Karpas-422 (cell line): ENCODE measurements at places on chromosomes 7 and 10. TPM values are rescaled to one million over a fixed set of nuclear protein-coding genes. Genes with fewer than 3 reads are reported as not detected.

Gene CLRN3
- not detected in 2 replicates for total RNA-seq

Gene TRIM50
- not detected in 2 replicates for total RNA-seq

Gene HYAL4
- not detected in 2 replicates for total RNA-seq

Gene VWC2
- not detected in 2 replicates for total RNA-seq

Gene FRAT1
- total RNA-seq = 2.5 and 3.6 TPM in 2 replicates

Gene VSTM4
- not detected in 2 replicates for total RNA-seq

Gene NODAL
- total RNA-seq = not detected in 2 replicates

Gene PIK3AP1
- total RNA-seq = 131 and 162 TPM in 2 replicates

Gene AGR2
- total RNA-seq = 0.19 and 2.5 TPM in 2 replicates

Gene CCDC172
- not detected in 2 replicates for total RNA-seq

DNA sequence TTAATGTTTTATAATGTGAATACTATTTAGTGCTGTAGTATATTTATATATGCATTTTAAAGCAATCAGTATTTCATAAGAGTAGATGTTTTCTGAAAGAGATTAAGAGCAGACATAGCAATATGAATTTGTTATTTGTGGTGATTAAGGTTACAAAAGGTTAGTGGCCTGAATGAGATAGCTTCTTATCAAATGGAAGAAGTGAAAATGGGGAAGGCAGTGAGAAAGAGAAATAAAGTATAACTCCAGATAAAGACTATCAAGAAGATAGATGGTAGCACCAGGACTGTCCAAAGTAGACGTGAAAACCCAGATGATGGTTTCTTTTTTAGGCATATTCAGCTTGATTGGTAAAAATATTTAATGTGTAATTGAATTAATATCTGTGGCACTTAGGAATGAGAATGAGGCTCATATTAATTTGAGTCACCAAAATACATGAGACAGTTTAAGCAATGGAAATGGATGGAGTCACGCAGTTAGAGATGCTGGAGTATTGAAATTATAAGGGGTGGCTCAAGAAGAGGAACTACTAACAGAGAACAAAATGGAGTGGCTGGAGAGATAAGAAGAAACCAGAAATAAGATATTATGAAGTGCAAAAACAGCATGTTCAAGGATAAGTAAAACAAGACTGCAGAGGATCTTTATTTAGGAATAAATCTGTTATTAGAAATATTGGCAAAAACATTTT is 288.0 kb upstream of the SEMA3C start:
- no peaks in the 10 kb centered on the region for H3K27me3 ChIP-seq
- H3K36me3 ChIP-seq = no peaks in the 10 kb centered on the region
- no peak overlapping the region for H3K27ac ChIP-seq
- H3K4me3 ChIP-seq = no peak overlapping the region

DNA sequence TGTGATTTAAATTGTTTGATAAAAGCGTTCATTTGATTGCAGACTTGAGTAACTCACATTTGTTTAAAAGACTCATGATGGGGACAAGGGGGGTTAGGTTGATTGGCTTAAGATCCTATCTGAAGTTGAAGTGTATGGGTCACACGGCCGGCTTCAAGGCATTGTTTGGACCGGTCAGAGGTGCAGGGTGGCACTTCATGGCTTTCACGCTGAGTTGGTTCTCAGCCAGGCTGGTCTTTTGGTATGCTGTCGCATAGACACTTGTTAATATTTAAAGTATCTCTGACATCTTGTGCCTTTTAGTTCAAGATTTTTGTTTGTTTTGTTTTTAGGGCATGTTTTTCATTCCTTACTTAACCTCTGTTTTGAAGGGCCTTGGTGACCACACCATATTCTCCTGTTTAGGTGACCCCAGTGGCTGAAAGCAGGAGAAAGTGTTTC is 58.1 kb downstream of the CCNY start:
- no peaks in the 10 kb centered on the region for H3K36me3 ChIP-seq
- no peaks in the 10 kb centered on the region for H3K4me1 ChIP-seq
- no peaks in the 10 kb centered on the region for H3K27me3 ChIP-seq
- DNase-seq = no peak
- H3K4me3 ChIP-seq = no peak overlapping the region
- no peak overlapping the region for H3K27ac ChIP-seq

GRCh38 chr10:81875467-81876252 is 666 bp downstream of the NRG3 start:
- no peaks in the 10 kb centered on the region for H3K36me3 ChIP-seq
- no peaks in the 10 kb centered on the region for H3K27me3 ChIP-seq
- H3K4me3 ChIP-seq = no peak overlapping the region

GRCh38 chr7:30451539-30452279 is 26.9 kb downstream of the NOD1 start:
- H3K27me3 ChIP-seq = no peaks in the 10 kb centered on the region
- no peak overlapping the region for H3K4me3 ChIP-seq
- DNase-seq = no peak
- H3K4me1 ChIP-seq = no peaks in the 10 kb centered on the region
- H3K36me3 ChIP-seq = no peaks in the 10 kb centered on the region
- H3K27ac ChIP-seq = no peak overlapping the region

GRCh38 chr7:70894799-70895198 is 237.1 kb upstream of the GALNT17 start:
- no peak overlapping the region for H3K27ac ChIP-seq
- H3K4me3 ChIP-seq = no peak overlapping the region
- no peaks in the 10 kb centered on the region for H3K27me3 ChIP-seq
- H3K36me3 ChIP-seq = no peaks in the 10 kb centered on the region
- no peak for DNase-seq

DNA sequence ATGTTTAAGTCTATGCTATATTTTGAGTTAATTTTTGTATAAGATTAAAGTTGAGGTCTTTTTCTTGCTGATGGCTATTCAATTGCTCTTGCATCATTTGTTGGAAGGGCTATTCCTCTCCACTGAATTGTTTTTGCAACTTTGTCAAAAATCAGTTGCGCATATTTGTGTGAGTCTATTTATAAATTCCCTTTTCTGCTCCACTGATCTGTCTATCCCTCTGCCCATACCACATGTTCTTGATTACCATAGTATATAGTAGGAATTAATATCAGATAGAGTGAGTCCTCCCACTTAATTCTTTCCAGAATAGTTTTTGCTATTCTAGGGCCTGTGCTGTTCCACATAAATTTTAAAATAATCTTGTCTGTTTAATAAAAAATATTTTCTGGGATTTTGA is 152.4 kb upstream of the ADCY1 start:
- H3K27ac ChIP-seq = no peak overlapping the region
- no peaks in the 10 kb centered on the region for H3K36me3 ChIP-seq
- no peaks in the 10 kb centered on the region for H3K4me1 ChIP-seq
- no peak overlapping the region for H3K4me3 ChIP-seq
- DNase-seq = no peak
- H3K27me3 ChIP-seq = no peaks in the 10 kb centered on the region; the same call in none of the 2 replicates

- peak overlapping the region; percentile 8; the same call in 1 of the 2 replicates for H3K27ac ChIP-seq
- peaks cover 41% of the 10 kb centered on the region for H3K4me1 ChIP-seq
- H3K4me3 ChIP-seq = no peak overlapping the region
- H3K36me3 ChIP-seq = peaks cover 61% of the 10 kb centered on the region
- no peak for DNase-seq
These were observed 23.3 kb downstream of the ZFAND4 start for GRCh38 chr10:45649296-45649695.

GRCh38 chr10:85612378-85612775 is 754.2 kb downstream of the GRID1 start:
- DNase-seq = no peak
- no peaks in the 10 kb centered on the region for H3K36me3 ChIP-seq
- H3K27ac ChIP-seq = no peak overlapping the region
- H3K4me3 ChIP-seq = no peak overlapping the region
- no peaks in the 10 kb centered on the region for H3K27me3 ChIP-seq

DNA sequence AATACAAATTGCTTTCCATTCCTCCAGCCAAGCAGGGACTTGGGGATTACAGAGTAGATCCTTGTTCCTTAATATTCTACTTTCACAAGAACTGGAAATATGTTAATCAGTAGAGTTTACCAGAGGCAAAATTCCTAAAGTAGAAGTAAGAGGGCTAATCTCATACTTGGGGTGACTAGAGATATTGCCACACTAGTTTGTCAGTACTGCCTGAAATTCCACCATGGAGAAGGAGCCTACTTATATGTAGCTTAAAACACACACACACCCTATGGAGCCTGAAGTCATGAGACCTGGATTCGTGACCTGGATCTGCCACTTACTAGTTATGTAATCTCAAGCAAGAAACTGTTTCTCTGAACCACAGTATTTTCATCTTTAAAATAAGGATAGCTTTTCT is 33.9 kb downstream of the STRIP2 start:
- no peaks in the 10 kb centered on the region for H3K27me3 ChIP-seq
- H3K27ac ChIP-seq = no peak overlapping the region
- no peak for DNase-seq
- no peak overlapping the region for H3K4me3 ChIP-seq
- H3K4me1 ChIP-seq = no peaks in the 10 kb centered on the region
- H3K36me3 ChIP-seq = no peaks in the 10 kb centered on the region

- no peak overlapping the region for H3K4me3 ChIP-seq
- DNase-seq = no peak
- H3K27ac ChIP-seq = no peak overlapping the region
- H3K4me1 ChIP-seq = no peaks in the 10 kb centered on the region
These were observed 93.4 kb downstream of the PLXNA4 start for GRCh38 chr7:132482866-132483265.

DNA sequence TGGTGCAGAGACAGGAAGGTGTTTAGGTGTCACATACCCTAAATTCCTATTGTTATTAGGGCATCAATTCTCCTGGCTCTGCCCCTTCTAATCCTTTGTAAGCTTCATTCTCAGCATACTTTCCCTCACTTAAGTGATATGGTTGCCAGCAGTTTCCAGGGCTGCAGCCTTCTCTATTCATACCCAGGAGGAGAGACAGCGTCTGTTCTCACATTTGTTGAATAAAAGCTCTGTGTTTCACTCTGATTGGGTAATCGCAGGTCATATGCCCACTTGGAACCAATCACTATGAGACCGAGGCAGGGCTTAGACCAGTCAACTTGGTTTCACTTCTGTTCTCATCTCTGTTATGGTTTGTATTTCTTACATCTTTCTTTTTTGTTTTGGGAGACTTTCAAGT is 109.6 kb upstream of the MTPN start:
- H3K4me1 ChIP-seq = peaks cover 5% of the 10 kb centered on the region
- no peaks in the 10 kb centered on the region for H3K36me3 ChIP-seq
- no peak overlapping the region for H3K27ac ChIP-seq
- DNase-seq = peak; percentile 89
- peak overlapping the region; percentile 43; the same call in 1 of the 2 replicates for H3K4me3 ChIP-seq
- H3K27me3 ChIP-seq = no peaks in the 10 kb centered on the region

GRCh38 chr10:28716748-28717147 is 39.4 kb downstream of the BAMBI start:
- DNase-seq = no peak
- H3K4me1 ChIP-seq = no peaks in the 10 kb centered on the region
- H3K27me3 ChIP-seq = no peaks in the 10 kb centered on the region
- no peak overlapping the region for H3K27ac ChIP-seq

DNA sequence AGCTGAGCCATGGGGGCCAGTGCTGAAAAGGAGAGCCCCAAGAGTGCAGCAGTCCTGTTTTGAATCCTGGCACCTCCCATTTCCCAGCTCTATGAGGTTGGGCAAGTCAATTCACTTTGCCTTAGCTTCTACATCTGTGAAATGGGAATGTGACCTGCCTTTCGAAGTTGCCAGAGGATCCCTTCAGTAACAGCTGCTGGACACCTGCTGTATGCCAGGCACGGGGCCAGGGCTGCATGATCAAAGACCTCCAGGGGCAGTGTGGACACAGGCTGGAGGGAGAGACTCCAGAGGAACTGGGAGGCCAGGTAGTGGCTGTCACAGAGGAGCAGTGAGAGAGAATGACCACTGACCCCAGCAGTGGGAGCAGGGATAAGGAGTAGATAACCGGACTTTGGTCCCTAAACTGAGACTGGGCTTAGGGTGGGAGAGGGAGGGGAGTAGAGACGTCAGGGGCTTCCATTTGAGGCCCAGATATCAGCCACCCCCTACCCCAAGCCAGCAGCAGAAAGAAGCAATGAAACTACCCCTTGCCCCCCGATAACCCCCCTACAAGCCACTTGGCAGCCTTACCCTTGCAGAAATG is 45.2 kb downstream of the SRRM3 start:
- no peaks in the 10 kb centered on the region for H3K27me3 ChIP-seq
- H3K4me1 ChIP-seq = no peaks in the 10 kb centered on the region
- H3K27ac ChIP-seq = no peak overlapping the region
- no peak for DNase-seq

GRCh38 chr7:134318443-134318842 is 1.7 kb upstream of the SLC35B4 start:
- H3K27ac ChIP-seq = no peak overlapping the region
- no peak overlapping the region for H3K4me3 ChIP-seq
- no peaks in the 10 kb centered on the region for H3K36me3 ChIP-seq

GRCh38 chr7:96949766-96950165 is 55.6 kb upstream of the DLX6 start:
- H3K27me3 ChIP-seq = no peaks in the 10 kb centered on the region
- no peaks in the 10 kb centered on the region for H3K4me1 ChIP-seq
- no peak for DNase-seq

GRCh38 chr7:96499532-96499931 is 177.6 kb upstream of the SLC25A13 start:
- no peak overlapping the region for H3K27ac ChIP-seq
- no peaks in the 10 kb centered on the region for H3K36me3 ChIP-seq
- H3K4me3 ChIP-seq = no peak overlapping the region
- no peaks in the 10 kb centered on the region for H3K27me3 ChIP-seq
- DNase-seq = no peak

GRCh38 chr7:138167222-138167621 is 91.0 kb downstream of the AKR1D1 start:
- no peak overlapping the region for H3K27ac ChIP-seq
- no peaks in the 10 kb centered on the region for H3K36me3 ChIP-seq
- H3K27me3 ChIP-seq = no peaks in the 10 kb centered on the region
- H3K4me3 ChIP-seq = no peak overlapping the region

DNA sequence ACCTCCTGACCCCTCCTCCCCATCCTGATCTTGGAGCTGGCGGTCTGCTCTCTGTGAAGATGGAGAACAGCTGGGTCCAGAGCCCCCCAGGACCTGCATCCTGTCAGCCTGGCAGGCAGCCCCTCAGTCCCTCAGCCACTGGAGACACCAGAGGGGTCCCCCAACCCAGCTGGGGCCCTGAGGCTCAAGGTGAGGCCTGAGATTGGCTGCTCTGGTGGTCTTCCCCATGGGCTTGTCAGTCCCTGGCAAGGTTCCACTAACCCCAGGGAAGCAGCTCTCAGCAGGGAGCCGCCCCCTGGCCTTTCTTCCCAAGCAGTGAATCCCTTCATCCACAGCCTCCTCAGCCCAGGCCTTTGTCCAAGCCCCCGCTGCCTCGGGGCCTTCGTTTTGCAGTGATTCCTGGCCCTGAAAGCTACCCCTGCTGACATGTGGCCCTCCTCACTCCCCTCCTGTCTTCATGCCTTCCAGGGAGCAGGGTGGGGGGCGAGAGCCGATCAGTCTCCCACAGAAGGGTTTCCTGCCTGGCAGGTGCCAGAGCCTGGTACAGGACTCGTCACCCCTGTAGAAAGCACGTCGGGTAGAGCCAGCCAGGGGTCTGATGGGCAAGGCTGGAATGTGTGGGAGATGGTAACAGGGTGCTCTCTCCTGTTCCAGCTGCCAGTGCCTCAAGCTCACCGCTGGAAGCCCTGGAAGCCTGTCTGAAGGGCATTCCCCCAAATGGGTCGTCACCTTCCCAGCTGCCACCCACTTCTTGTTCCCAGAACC is 48.5 kb downstream of the ZNF467 start:
- no peaks in the 10 kb centered on the region for H3K36me3 ChIP-seq
- H3K4me1 ChIP-seq = peaks cover 5% of the 10 kb centered on the region
- no peak overlapping the region for H3K4me3 ChIP-seq
- no peak for DNase-seq
